Endodermal cell (in vitro differentiated cells): ENCODE measurements at places on chromosomes 5 and 9. TPM values are rescaled to one million over a fixed set of nuclear protein-coding genes. Genes with fewer than 3 reads are reported as not detected.

ACOT12 gene
- total RNA-seq = not detected in 3 replicates

DDX4 gene
- total RNA-seq = not detected in 3 replicates

LCN2 gene
- not detected in 2 replicates for total RNA-seq

FIBCD1 gene
- 1.9 to 3.6 TPM (median 2.8 TPM) in 3 replicates for total RNA-seq

CNTFR gene
- total RNA-seq = 1.5 to 6.1 TPM (median 1.6 TPM) in 3 replicates

FOXD4 gene
- total RNA-seq = 0.26 and 0.47 TPM in 2 replicates

ST8SIA4 gene
- total RNA-seq = 47.0 and 49.4 TPM in 2 replicates

WNT8A gene
- total RNA-seq = 1.8 and 2.2 TPM in 2 replicates

TNFSF8 gene
- not detected in 2 replicates for total RNA-seq

GRCh38 chr5:169974121-169974770 lies 6.0 kb downstream of the INSYN2B start:
- DNase-seq = no peak
- H3K27ac ChIP-seq = no peak overlapping the region
- H3K4me3 ChIP-seq = no peak overlapping the region
- no peaks in the 10 kb centered on the region for H3K36me3 ChIP-seq
- no peaks in the 10 kb centered on the region for H3K4me1 ChIP-seq
- no peaks in the 10 kb centered on the region for H3K27me3 ChIP-seq

- H3K4me1 ChIP-seq = peaks cover 6% of the 10 kb centered on the region
- H3K27ac ChIP-seq = no peak overlapping the region
- no peaks in the 10 kb centered on the region for H3K27me3 ChIP-seq
- no peaks in the 10 kb centered on the region for H3K36me3 ChIP-seq
- H3K4me3 ChIP-seq = no peak overlapping the region
Measured at GRCh38 chr5:102920762-102921161, 165.7 kb downstream of the PAM start.

- H3K4me1 ChIP-seq = no peaks in the 10 kb centered on the region
- DNase-seq = no peak
Measured at GRCh38 chr5:16826379-16827125, 109.5 kb downstream of the MYO10 start.

DNA sequence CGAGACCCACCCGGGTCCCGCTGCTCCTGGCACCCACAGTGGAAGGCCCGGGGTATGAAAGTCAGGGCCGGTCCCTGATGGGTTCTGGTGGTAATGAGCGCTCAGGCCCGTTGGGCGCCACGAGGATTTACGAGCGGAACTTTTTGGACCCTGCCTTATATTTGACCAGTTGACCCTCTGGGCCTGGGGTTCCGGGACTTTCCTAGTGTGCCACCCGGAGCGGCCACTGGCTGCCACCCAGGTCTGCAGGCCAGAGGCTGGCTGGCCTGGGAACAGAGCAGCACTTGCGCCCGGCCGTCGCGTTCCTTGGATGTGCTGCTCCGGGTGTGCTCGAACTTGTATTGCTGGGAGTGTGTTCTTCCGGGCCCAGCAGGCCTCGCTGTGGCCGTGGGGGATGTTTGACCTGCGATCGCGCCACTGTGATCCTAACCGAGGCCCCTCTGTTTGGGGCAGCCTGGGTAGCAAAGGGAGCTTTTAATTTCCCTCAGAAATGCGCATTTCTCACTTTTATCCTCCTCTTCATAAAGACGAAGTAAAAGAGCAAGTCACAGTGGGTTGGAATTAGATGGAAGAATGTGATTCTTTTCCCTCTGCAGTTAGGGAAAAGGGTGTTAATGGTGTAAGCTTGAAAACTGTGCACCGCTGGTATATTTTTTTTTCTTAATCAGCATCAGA lies 1.2 kb downstream of the F2RL1 start:
- H3K27me3 ChIP-seq = peaks cover 27% of the 10 kb centered on the region
- DNase-seq = peak; percentile 79
- H3K36me3 ChIP-seq = no peaks in the 10 kb centered on the region
- no peak overlapping the region for H3K27ac ChIP-seq
- peak overlapping the region; percentile 91 for H3K4me3 ChIP-seq
- no peaks in the 10 kb centered on the region for H3K4me1 ChIP-seq

DNA sequence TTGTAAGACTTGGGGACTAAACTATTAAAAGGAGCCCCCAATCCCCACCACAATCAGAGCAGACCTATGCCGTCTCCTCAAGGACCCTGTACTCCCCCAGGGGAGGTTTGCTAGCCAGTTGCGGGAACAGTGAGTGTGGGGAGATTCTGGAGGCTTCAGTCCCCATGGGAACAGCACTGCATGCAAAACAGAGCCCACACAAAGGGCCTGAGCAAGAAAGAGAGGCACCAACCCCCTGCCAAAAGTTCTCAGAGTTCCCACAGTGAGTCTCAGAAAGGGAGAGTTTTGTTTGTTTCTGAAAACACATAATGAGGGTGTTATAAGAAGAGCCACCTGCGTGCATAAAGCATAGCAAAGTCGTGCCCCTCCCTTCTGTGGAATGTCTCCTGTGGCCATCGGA lies 56.6 kb downstream of the CFAP90 start:
- peak overlapping the region; percentile 68 for H3K27ac ChIP-seq
- DNase-seq = no peak
- no peaks in the 10 kb centered on the region for H3K36me3 ChIP-seq
- no peaks in the 10 kb centered on the region for H3K27me3 ChIP-seq

DNA sequence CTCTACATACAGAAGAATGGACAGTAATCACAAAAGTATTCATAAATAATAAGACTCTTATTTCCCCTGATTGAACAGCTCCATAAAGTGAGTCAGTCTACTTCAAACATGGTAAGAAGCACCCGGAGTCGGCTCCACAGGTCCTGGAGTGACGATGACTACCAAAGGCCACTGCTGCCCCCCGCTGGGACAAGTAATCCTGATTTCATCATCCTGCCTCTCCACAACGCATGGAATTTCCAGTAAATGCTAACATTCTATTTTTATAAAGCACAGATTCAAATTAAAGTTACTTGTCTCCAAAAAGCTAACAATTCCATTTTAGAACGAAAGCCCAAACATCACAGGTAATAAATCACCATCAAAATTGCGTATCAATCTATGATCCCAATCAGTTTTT lies 16.2 kb downstream of the ATPSCKMT start:
- no peaks in the 10 kb centered on the region for H3K4me1 ChIP-seq
- no peak overlapping the region for H3K27ac ChIP-seq
- DNase-seq = peak; percentile 76

DNA sequence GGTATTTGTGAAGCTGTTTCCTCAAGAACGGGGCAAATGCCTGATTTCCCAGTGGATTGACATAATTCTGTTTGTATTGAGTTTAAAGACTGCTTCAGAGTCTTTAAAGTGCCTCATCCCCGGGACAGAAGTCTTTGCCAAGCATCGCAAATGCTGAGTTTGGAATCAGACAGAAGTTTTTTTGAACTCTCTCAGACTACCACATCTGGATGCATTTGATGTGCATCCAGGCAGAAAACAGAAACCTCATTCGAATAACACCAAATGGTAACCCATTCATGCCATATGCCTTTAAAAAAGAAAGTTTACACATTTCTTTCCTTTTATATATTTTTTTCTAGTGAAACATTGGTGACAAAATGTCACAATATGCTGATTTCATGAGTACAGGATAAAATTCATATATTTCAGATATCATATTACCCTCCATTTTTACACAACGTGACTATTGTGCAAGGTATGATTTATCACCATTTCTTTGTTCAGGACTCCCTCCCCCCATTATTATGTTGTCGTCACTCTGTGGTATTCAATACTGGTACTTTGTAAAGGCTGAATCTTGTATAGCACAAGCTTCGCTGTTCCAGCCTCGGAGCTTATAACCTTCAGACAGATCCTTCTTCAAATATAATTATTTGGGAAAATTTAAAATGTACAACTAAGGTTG lies 91.1 kb downstream of the ZNF608 start:
- H3K36me3 ChIP-seq = peaks cover 13% of the 10 kb centered on the region
- no peak overlapping the region for H3K27ac ChIP-seq
- DNase-seq = no peak
- no peaks in the 10 kb centered on the region for H3K27me3 ChIP-seq
- peaks cover 46% of the 10 kb centered on the region for H3K4me1 ChIP-seq

DNA sequence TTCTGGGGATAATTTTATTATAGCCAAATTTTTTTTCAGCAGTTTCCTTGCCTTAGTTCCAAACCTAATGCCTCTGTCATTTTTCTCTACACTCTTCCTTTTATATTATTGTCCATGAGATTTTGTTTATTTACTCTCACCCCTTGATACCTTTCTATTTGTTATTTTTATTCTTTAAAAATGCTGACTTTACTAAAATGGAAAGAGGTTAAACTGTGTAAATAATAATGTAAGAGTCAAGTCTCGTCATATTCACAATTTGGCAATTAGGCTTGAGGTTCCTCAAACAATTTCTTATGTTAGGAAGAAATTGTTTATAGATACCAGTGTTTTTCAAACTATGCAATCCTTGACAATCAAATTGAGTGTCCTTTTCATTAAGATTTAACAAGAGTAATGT lies 428.6 kb upstream of the CDH9 start:
- no peak overlapping the region for H3K27ac ChIP-seq
- H3K4me3 ChIP-seq = no peak overlapping the region
- no peaks in the 10 kb centered on the region for H3K36me3 ChIP-seq
- no peaks in the 10 kb centered on the region for H3K27me3 ChIP-seq
- no peaks in the 10 kb centered on the region for H3K4me1 ChIP-seq

- H3K4me3 ChIP-seq = no peak overlapping the region
- H3K4me1 ChIP-seq = no peaks in the 10 kb centered on the region
- H3K27ac ChIP-seq = no peak overlapping the region
- peak; percentile 68 for DNase-seq
Measured at GRCh38 chr9:124037790-124038189, 26.2 kb downstream of the LHX2 start.

DNA sequence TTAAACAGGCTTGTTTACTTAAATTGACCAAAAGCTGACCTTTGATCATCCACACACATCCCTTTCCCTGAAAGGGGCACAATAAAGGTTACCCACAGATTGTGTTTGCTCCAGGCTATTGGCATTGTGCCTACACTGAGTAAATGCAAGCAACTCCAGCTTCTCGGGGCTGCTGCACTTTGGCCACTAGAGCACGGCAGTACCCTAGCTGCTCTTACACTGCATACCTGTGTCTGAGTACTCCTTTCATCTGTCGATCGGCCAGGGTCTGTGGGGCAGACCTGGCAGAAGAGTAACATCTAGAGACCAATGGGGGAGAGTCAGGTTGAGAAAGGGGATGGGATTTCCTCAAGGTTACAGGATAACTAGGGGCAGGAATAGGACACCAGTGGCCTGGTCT lies 281.9 kb upstream of the NMUR2 start:
- H3K4me1 ChIP-seq = no peaks in the 10 kb centered on the region
- H3K27me3 ChIP-seq = no peaks in the 10 kb centered on the region
- no peak overlapping the region for H3K27ac ChIP-seq
- no peaks in the 10 kb centered on the region for H3K36me3 ChIP-seq
- DNase-seq = peak; percentile 62
- peak overlapping the region; percentile 53 for H3K4me3 ChIP-seq

DNA sequence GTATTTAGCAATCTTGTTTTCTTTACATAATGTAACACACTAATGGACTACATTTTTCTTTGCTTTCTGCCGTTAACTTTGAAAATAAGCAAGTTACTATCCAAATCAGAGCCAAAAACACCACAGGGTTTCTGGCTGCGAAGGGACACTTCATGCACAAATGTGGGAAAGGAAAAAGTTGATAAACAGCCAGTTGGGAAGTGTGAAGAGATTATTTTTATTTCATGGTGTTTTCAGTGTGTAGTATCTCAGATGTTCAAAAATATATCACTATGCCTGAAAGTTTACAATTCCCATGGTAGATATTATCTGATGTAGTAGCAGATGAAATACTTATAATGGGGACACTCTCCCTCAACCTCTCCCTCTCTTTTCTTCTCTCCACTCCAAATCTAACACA lies 135.3 kb downstream of the CETN3 start:
- no peak overlapping the region for H3K27ac ChIP-seq
- no peak overlapping the region for H3K4me3 ChIP-seq
- no peaks in the 10 kb centered on the region for H3K36me3 ChIP-seq
- no peak for DNase-seq
- H3K27me3 ChIP-seq = no peaks in the 10 kb centered on the region

GRCh38 chr5:50580506-50580905 lies 85.9 kb upstream of the PARP8 start:
- no peak for DNase-seq
- H3K36me3 ChIP-seq = no peaks in the 10 kb centered on the region
- no peaks in the 10 kb centered on the region for H3K27me3 ChIP-seq
- no peak overlapping the region for H3K4me3 ChIP-seq
- peaks cover 3% of the 10 kb centered on the region for H3K4me1 ChIP-seq
- H3K27ac ChIP-seq = no peak overlapping the region

GRCh38 chr9:87148331-87149104 lies 201.2 kb upstream of the GAS1 start:
- H3K4me3 ChIP-seq = no peak overlapping the region
- no peaks in the 10 kb centered on the region for H3K36me3 ChIP-seq
- no peaks in the 10 kb centered on the region for H3K27me3 ChIP-seq
- H3K27ac ChIP-seq = peak overlapping the region; percentile 34

DNA sequence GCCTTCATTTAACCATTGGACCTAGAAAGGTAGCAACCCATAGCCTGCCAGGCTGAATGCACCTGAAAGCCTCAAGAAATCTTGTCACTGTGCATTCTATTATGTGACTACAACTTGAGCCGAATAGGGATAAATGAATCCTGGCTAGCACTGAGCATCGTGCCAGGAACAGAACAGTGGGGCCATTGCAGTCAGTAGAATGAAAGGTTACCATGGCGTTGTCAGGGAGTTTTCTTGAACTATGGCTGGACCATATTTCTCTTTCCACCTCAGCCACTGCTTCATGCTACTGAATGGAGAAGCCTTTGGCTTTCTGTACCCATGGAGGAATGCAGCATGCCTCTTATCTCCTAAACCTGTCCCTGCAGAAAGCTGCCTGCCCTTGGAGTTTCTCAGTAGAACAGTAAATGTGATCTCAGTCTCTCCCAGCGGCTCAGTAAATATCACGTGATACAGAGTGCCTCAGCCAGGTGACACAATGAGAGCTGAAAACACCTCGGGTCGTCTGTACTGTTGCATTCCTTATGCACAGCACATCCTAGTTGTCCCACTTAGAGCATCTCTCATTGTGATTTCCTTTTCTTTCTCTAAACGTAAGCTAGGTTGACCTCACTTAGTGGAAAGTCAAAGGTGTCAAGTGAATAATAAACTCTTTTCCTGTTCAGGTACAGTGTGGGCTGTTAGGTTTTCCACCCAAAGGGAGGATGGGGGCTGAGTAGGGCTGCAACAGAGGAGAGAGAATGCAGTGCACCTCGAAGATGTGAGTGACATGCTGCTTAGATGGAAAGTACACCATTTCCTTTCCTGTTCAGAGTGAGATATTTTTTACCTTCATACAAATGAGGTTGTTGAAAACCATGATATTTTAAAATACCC lies 115.3 kb downstream of the MACIR start:
- H3K4me1 ChIP-seq = peaks cover 8% of the 10 kb centered on the region
- no peak overlapping the region for H3K27ac ChIP-seq
- H3K27me3 ChIP-seq = no peaks in the 10 kb centered on the region
- H3K4me3 ChIP-seq = no peak overlapping the region

DNA sequence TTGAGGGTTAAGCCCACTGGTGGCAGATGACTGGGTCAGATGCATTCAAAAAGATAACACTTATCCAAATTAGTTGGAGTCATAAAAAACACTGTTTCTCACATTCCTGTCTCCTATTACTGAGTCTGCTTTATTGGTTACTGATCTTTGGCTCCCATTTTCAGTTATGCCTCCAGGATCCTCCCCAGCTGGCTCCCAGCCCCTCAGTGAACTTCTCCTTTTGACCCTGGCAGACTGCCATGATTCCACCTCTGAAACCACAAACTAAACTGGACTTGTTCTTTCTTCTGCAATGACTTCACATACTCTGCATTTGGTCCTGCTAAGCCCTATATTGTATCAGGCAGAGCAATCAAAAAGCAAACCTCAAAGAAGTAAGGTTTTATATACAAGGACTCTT lies 860.8 kb upstream of the DMAC1 start:
- no peaks in the 10 kb centered on the region for H3K4me1 ChIP-seq
- no peaks in the 10 kb centered on the region for H3K27me3 ChIP-seq
- no peak overlapping the region for H3K4me3 ChIP-seq
- no peaks in the 10 kb centered on the region for H3K36me3 ChIP-seq
- H3K27ac ChIP-seq = no peak overlapping the region
